Stimulated activated memory B cell treated with anti-CD40 and anti-IgM and Interleukin-4, amounts not matched to agents 10 μg/mL and 1 μg/mL and 100 μg/mL, for 72 hours (primary cell): ENCODE measurements at places on chromosomes 7 and 10.

- ATAC-seq = no peak
Observed at GRCh38 chr7:94906065-94906851, 1.1 kb upstream of the PPP1R9A start.

GRCh38 chr7:116843378-116843777 is 19.0 kb upstream of the CAPZA2 start:
- peak; percentile 59 for ATAC-seq

GRCh38 chr10:13706604-13707003 is 119.8 kb downstream of the PRPF18 start:
- no peak for ATAC-seq

DNA sequence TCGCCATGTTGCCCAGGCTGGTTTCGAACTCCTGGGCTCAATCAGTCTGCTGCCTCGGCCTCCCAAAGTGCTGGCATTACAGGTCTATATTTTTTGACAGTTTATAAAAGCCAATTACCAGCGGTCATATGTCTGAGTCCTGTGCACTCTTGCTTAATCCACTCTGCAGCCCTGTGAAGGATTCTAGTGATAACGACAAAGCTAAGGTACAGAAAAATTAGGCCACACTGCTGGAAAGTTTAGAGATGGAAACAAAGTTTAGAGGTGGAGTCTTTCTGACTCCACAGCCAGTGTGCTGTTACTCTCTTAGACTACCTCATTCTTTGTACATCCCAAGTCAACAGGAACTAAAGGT is 707 bp downstream of the PTER start:
- ATAC-seq = no peak

GRCh38 chr10:127193125-127193524 is 3.3 kb downstream of the INSYN2A start:
- ATAC-seq = no peak

GRCh38 chr7:122298618-122299017 is 5.9 kb downstream of the FEZF1 start:
- no peak for ATAC-seq

GRCh38 chr7:107708956-107709355 is 35.0 kb upstream of the CBLL1 start:
- no peak for ATAC-seq
